ENCODE measurements at places on chromosomes 12 and 14.

DNA sequence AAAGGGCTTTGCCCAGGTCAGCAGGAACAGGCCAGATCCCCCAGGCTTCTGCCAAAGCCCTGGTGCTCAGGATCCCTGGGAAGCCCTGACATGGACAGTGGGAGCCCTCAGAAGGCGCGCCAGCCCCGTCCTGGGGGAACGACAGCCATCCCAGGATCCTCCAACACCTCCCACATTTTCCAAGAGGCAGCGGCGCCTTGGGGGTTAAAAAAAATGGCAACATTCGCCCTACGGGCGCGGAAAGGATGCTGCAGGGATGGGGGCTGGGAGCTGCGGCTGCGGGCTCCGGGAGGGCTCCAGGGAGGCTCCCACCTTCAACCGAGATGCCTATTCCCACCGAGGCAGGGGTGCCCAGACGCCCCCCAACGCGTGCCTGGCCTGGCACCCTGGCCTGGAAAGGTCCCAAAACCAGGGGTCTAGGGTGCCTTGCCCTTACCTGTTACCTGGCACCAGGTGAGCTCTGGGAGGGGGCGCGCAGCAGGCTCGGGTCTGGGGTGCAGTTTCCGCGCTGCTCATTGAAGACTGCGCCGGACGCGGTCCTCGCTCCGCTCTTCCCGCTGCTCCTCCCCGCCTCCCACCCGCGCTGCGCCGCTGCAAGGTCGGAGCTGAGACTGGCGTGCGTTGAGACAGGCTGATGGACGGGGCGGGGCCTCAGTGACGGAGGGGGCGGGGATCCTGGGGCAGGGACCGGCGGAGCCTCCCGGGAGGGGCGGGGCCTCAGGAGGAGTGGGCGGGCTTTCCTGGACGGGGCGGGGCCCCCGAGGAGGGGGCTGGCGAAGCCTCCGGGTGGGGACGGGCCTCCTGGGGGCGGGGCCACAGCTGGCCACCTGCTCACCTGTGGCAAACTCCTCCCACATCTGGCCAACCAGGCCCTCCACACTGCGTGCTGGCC lies at the start of gene ABCB9:
Gene ABCB9 (minus strand): TSS at position 613 of the 892 bp plus-strand sequence. CDS start 6,228 bp downstream, outside the sequence.
- peak; percentile 52 for DNase-seq

GRCh38 chr12:47216150-47216677 lies 136.5 kb upstream of the AMIGO2 start:
- DNase-seq = no peak

DNA sequence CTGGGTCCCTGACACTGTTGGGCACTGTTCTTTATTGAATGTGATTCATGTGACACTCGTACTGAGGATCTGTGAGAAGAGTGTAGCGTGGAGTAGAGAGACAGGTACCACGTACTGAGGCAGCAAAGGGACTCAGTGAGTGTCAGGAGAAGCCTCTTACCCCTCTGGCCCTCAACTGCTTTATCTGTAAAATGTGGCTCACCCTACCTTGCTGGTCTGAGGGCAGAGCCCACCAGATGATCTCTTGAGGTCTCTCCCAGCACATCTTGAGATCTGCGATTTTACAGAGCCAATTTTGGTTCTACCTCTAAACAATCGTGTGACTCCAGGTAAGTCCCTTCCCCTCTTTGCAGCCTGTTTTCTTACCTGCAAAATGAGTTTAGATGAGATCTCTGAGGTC lies 3.1 kb downstream of the CEBPE start:
- no peak for DNase-seq

- DNase-seq = no peak
Observed at GRCh38 chr14:64758025-64758521, 53.8 kb downstream of the PLEKHG3 start.

DNA sequence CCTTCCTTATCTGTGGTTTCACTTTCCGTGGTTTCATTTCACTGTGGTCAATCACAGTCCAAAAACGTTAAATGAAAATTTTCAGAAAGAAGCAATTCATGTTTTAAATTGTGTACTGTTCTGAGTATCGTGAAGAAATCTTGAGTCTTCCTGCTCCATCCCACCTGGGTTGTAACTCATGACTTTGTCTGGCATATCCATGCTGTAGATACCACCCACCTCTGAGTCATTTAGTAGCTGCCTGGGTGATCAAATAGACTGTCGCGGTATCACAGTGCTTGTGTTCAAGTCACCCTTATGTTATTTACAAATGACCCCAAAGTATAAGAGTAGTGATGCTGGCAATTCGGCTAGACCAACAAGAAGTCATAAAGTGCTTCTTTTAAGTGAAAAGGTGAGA lies 521.2 kb downstream of the AACS start:
- no peak for DNase-seq

GRCh38 chr12:29157486-29157946 lies 8.4 kb downstream of the FAR2 start:
- peak; percentile 53 for DNase-seq

- no peak for DNase-seq
Observed at GRCh38 chr12:76346798-76347420, 1.3 kb downstream of the BBS10 start.

Data from non-pigmented ciliary epithelial cell (primary cell).